ENCODE measurements at places on chromosomes 16 and 17. TPM values are rescaled to one million over a fixed set of nuclear protein-coding genes. Genes with fewer than 3 reads are reported as not detected.

The CNGB1 gene
- total RNA-seq: not detected

The SLFN12L gene
- not detected for total RNA-seq

The CA4 gene
- total RNA-seq: not detected

The CFAP119 gene
- 4.8 TPM for total RNA-seq

The ODAD4 gene
- total RNA-seq: 1.0 TPM

The TAF15 gene
- 51.2 TPM for total RNA-seq

The CTF1 gene
- total RNA-seq: 6.8 TPM

The GALR2 gene
- 1.3 TPM for total RNA-seq

The ICAM2 gene
- total RNA-seq: 6.8 TPM

The EFNB3 gene
- total RNA-seq: 3.8 TPM

The OR3A2 gene
- not detected for total RNA-seq

The HSDL1 gene
- total RNA-seq: 11.7 TPM

The KARS1 gene
- 110 TPM for total RNA-seq

The DRG2 gene
- total RNA-seq: 46.4 TPM

The CFAP97D1 gene
- total RNA-seq: not detected

The RNF227 gene
- total RNA-seq: 0.33 TPM

The PLEKHG4 gene
- total RNA-seq: 16.4 TPM

The TNK1 gene
- 2.6 TPM for total RNA-seq

The NFATC2IP gene
- 26.7 TPM for total RNA-seq

The CETP gene
- not detected for total RNA-seq

The SPPL2C gene
- not detected for total RNA-seq
